Stimulated activated CD4-positive, alpha-beta T cell treated with anti-CD3 and anti-CD28 coated beads, Interleukin-15, amount 100 ng/mL, for 1 hour (primary cell): ENCODE measurements at places on chromosomes 4 and X.

DNA sequence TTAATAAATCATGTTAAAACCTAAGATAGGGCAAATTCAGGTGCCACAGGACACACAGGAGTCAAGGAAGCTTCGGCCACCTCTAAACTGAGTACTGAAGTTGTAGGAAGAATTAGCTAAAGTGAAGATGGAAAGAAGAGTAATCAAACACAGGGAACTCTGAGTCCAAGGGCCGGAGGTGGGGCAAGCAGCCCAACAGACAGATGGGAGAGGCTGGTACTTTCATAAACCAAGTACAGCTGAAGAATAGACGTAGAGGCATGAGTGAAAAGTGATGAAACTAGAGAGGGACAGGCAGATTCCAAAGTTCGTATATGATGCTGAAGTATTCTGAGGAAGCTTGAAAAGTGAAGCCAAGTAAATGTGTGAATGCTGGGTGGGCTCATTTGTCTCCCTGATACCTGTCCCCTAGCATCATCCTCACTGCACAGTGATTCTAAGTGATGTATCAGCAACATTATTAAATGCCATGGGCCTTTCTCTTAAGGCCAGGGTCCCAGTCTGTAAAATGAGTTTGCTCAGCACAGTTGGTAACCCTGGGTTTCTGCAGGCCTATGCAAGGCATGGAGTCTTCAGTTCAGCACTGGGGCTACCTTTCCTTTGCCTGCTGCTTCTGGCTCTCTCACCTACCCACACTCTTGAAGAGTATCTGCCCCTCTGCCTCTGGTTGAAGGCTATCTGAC is 203.3 kb downstream of the NR3C2 start:
- no peak for DNase-seq

DNA sequence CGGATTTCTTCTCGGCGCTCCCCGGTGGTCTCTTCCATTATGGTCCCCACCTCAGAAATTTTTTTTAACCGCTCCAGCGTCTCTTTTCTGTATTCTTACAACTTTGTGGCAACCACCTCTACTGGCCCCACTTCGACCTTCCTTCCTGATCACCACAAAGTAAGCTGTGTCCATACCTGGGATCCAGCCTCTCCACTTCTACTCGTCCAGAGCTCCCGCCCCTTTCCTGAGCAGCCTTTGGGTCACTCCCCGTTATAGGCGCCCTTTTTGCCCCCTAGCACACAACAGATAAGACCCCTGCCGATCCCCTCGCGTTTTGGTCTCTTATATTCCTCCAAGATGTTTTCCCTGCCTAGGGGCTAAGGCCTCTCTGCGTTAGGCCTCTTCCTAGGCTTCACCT is 557 bp downstream of the PIGG start:
- no peak for DNase-seq

- no peak for DNase-seq
Measured at GRCh38 chrX:78754917-78755316, 7.4 kb downstream of the LPAR4 start.

DNA sequence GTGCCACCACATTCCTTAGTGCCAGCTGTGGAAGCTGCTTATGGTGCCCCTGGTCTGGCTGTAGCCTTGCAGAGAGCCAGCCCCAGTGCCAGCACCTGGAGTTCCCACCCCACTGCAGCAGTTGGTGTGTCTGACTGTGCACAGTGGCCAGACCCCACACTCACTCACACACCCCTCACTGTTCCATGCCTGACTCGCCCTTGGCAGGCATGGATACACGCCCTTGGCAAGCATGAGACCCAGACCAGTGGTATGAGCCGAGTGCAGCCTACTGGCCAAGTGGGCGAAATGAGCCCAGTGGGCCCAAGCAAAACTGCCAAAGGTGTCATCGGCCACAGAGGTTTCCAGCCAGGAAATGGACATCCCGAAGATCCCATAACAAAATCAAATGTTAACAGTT is 27.4 kb downstream of the NAA11 start:
- DNase-seq: no peak

GRCh38 chr4:124515591-124515990 is 196.9 kb downstream of the ANKRD50 start:
- no peak for DNase-seq
